ENCODE measurements at places on chromosomes 6 and 20.

- no peak for DNase-seq
Observed at GRCh38 chr20:32753731-32754130, 8.5 kb upstream of the DNMT3B start.

DNA sequence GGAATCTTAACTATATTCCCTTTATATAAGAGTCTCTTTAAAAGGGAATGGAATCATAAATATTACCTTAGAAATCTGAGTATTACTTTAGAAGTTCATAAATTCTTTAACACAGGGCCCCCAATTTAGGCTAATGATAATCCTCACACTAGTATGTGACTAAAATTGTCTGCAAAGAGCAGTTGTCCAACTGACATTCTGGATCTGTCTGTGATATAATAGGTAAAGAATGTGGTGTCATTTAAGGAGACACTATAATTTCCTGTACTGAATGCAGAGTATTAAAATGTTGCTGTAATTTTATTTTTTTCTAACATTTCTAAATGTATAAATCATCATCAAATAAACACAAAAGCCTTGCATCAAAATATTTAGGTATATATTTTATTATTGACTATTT, 128.5 kb upstream of the DST start:
- DNase-seq = no peak

- DNase-seq = no peak
Observed at GRCh38 chr6:145562771-145563615, 172.3 kb downstream of the EPM2A start.

GRCh38 chr6:31711233-31711632, 3.9 kb upstream of the LY6G6D start:
- no peak for DNase-seq

- DNase-seq = no peak
Observed at GRCh38 chr6:100194535-100194934, 200.5 kb upstream of the MCHR2 start.

DNA sequence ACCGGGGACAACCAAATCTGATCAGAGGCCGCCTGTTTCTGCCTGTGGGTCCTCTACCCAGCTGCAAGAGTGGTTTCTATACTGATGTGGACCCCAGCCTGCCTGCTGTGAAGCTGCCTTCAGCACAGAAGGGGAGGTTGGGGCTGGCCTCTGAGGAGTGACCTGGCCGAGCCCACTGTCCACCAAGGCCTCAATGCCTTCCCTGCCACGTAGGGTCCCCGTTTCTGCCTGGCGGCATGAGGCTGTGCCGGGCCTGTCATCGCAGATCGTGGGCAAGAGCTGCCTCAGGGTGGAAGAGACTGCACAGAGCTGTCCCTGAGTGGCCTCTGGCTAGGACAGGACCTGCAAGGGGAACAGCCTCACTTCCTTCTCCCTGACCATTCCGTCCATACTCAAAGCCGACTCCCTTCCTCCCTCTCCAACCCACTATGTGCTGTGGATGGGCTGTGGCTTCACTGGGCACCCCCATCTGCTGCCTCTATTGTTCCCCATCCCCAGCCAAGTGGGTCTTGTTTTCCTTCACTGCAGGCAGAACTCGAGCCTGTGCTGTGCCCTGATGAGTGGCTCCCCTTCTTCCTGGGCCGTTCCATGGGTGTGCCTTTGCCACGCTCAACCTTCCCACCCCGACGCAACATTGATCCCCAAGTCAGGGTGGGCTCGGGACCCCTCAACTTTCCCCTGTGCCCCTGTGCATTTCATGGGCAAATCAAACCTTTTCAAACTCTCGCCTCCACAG, 60.3 kb downstream of the ERMARD start:
- DNase-seq = no peak

DNA sequence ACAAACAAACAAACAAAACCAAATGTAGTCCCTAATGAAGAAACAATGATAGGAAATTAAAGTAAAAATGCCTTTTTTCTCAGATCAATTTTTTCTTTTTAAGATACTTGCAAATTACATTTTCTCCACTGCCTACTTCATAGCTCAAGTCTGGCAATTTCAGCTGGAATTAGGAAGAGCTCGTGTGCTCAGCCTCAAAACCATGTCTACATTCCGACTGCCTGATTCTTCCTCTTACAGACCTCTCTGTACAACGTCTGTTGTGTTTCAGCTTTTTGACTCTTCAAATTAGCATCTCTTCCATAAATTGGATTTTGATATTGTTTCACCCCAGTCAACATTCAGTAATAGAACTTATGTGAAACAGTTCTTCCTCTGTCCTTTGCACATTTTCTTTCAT, 9.3 kb upstream of the EDN1 start:
- no peak for DNase-seq

GRCh38 chr20:12882832-12883506, 125.8 kb upstream of the SPTLC3 start:
- no peak for DNase-seq

DNA sequence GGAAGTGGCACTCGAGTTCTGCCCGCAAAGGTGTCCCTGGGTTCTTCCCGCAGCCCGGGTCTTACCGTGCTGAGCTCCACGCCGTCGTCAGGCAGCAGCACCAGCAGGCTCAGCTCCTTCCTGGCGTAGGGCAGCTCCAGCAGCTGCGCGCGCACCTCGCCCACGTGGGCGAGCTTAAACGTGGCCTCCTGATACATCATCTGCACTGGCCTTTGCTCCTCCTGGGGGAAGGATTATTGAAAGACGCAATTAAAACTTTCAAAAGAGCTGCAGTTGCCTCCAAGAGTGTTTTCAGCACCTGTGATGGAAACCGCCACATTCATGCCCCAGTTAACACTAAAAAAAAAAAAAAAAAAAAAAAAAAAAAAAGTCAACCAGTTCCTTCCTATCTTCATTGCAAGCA, 11.3 kb downstream of the SERPINB9 start:
- peak; percentile 63 for DNase-seq

GRCh38 chr20:63488315-63489251, 10.3 kb downstream of the EEF1A2 start:
- DNase-seq = no peak

GRCh38 chr6:136408204-136408603, 118.6 kb upstream of the BCLAF1 start:
- no peak for DNase-seq

GRCh38 chr6:5278565-5279120, 17.3 kb downstream of the FARS2 start:
- DNase-seq = no peak

- DNase-seq = no peak
Observed at GRCh38 chr6:45538641-45539547, 161.2 kb upstream of the SUPT3H start.

Measured in stimulated activated CD4-positive, alpha-beta T cell treated with anti-CD3 and anti-CD28 coated beads, Interleukin-2, amount 100 ng/mL, for 4 hours (primary cell).